ENCODE measurements at places on chromosomes 6 and 20.

- DNase-seq: no peak
Measured at GRCh38 chr20:32796981-32797451, 22.7 kb upstream of the MAPRE1 start.

DNA sequence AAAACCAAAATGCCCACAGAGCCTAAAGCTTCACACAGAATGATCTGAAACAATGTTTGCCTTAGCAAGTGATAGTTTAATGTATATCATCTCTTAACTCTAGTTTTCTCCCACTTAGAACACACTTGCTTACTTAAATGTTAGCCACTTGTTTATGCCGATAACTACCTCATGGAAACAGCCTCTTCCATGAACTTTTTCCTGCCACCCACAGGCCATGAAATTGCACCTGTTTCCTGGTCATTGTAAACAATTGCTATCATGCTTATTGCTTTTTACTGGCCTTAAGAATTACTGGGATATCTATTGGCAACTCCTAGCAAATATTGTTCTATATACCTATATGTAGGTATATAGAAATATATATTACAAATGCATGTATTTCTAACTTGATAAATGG lies 231.1 kb downstream of the HDGFL1 start:
- DNase-seq: no peak

GRCh38 chr6:53041356-53041755 lies 23.8 kb upstream of the FBXO9 start:
- DNase-seq: no peak

- DNase-seq: peak; percentile 22
Measured at GRCh38 chr20:25148181-25148981, 47.1 kb upstream of the ENTPD6 start.

DNA sequence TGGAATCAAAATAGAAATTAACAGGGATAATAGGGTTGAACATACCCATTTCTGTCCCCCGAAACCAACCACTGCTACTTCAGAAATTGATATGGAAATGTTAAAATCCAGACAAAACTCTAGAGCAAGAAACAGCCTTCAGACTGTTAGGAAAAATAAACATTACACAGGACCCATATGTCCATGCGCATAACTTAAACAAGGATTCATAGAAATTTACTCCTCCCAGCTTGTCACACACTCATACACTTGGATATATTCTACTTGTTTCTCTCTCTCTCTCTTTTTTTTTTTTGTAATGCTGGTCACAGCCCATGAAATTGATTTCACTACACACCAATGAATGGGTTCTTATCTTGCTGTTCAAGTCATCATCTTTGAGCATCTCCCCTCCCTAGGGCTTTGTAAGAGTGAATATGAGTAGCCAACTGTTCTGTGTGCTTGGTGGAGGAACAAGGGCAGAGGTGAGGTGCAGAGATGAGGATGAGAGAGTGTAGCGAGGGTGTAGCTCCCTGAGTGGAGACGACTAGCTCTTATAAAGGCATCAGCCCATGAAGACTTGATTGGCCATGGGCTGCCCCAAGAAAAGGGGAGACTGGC lies 61.8 kb upstream of the MLN start:
- DNase-seq: no peak

- DNase-seq: no peak
Measured at GRCh38 chr20:51204794-51205193, 181.9 kb upstream of the KCNG1 start.

GRCh38 chr6:147639279-147639678 lies 130.8 kb downstream of the SAMD5 start:
- no peak for DNase-seq

GRCh38 chr6:107550241-107550840 lies 60.4 kb downstream of the SOBP start:
- DNase-seq: no peak

DNA sequence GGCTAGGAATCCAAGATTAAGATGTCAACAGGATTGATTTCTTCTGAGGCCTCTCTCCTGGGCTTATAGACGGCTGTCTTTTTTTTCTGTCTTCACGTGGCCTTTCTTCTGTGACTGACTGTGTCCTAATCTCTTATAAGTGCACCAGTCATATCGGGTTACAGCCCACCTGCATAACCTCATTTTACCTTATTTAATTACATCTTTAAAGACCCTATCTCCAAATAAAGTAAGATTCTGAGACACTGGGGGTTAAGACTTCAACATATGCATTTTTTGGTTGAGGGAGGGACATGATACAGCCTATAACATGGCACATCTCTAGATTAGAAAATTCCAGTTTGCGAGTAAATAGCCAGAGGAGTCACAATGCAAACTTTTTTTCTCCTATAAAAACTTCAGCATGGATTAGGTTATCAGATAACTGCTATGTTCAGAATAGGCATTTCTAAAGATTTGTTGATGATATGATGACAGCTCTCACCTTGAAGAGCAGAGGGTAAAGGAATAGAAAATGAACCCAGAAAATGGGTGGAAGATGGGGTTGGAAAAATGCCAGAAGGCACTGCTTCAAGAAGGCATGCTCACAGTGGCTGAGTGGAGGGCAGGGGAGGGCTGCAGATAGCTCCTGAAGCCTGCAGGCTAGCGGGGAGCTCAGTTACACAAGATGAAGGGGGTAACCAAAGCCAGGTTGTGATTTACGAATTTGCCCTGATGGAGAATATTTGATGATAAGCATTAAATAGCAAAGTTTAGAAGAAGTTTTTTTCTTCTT lies 8.7 kb upstream of the PDE7B start:
- DNase-seq: no peak

DNA sequence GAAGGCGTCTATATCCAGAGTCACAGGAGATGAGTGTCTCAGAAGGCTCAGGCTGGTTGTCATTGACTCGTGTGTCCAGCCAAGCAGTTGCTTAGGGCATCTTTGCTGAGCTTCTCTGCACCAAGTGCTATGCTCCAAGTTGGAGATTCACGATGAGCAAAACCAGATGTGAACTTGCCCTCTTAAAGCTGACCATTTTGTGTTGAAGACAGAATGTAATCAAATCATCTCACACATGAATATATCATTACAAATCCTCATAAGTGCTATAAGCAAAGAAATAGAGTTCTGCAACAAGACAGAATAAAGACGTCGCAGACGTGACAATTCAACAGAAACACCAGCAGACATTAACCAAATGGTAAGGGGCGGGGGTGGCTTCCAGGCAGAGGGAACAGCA lies 103.9 kb downstream of the ALDH8A1 start:
- no peak for DNase-seq

DNA sequence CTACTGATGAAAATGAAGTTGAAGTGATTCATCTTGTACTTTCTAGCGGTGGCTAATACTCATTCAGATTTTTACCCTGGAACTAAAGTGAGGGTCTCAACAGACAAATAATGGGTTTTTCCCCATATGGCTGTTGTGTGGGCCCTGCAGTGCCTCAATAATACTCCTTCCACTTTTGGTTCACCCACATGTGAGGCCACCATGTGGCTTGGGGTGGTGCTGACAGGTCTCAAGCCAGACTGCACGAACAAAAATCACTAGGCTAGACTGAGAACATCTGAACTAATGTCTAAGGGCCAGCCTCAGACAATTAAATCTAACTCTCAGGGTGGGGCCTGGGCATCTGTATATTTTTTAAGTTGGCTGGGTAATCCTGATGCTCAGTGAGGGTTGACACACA lies 7.9 kb upstream of the COL12A1 start:
- DNase-seq: no peak

DNA sequence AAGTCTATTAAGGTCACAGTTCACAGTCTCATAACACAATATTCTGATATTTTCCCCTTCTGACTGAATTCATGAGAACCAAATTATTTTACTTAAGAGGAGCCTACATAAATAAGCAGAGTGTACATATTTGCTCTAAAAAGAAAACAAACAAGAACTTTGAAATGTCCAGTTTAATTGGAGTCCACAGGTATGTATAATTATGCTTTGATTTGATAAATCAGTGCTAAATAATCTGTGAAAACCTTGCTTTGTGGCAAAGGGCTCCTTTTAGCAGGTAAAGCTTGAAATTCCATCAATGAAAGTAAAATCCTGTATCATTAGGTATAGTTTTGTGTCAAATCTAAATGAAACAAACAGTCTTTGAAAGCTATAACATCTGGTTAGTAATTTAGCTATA lies 69.4 kb downstream of the ADGRB3 start:
- no peak for DNase-seq

DNA sequence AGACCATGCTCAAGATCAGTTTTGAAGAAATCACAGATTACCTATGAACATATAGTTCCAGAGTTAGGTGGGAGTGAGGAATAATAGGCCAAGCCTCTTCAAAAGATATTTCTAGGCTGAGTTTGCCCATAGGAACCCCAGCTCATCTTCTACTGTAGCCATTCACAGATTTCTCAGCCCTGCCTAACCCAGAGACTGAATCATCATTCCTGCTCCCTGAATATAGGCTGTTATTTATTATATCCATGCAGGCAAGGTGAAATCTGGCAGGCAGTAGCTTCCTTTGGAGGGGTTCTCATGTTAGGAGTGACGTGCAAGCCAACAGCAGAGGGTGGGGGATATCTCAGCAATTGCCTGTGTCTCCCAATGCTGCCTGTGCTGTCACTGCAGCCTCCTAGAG lies 25.6 kb upstream of the ADGRF4 start:
- no peak for DNase-seq

DNA sequence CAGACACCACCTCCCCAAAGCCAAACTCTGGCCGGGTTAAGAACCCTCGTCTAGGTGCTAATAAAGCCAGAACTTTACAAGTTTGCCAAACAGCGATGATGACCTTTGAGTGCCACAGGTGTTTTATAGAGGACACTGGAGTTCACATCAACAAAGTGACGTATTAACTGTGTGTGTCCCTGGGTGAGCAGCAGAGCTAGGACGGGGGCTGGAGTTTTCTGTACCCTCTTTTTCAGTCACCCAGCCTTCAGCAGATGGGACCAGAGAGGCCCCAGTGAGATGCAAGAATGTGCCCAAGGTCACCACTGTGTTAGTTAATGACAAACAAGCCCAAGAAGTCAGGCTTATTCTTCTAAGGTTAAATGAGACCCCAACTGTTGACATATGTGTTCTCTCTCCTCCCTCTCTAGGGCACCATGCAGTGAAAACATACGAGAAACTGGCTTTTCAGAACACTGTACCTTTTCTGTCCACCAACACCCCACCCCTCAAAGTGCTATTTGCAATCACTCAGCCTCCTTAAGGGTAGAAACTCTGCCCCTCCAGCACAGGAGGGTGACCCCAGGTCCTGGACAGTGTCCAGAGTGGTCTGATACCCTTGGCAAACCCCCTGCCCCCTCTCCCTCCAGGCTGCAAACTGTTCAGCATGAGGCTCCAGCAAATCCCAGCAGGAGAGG lies 5.2 kb downstream of the SDC4 start:
- no peak for DNase-seq

DNA sequence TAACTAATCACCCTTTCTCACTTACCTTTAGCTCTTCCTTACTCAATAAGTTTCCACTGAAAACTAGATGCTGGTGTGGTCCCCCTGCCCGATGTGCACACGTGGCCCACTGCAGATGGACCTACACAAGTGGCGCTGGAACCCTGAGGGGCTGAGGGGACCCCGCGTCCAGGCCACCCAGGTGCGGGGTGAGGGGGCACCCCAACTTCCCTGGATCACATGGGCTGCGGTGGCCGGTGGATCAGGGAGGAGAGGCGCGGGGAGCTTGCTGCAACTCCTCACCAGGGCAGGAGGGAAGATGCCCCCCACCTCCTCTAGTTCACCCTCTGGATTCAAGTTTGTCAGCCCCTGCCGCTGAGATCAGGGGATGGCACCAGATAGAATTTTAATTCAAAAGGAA lies 12.5 kb upstream of the HLA-DOA start:
- no peak for DNase-seq

DNA sequence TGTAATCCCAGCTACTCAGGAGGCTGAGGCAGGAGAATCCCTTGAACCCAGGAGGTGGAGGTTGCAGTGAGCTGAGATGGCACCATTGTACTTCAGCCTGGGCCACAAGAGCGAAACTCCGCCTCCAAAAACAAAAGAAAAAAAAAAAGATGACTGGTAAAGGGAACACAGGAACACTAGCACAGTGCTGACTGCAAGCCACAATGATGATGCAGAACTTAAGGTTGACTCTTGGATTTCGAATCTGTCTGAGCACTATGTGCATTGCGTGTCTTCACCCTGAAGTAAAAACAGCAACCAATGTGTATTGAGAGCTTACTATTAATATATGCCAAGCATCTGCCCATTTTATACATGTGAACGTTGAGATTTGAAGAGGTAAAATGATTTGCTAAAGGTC lies 27.6 kb upstream of the LIN28B start:
- DNase-seq: no peak

DNA sequence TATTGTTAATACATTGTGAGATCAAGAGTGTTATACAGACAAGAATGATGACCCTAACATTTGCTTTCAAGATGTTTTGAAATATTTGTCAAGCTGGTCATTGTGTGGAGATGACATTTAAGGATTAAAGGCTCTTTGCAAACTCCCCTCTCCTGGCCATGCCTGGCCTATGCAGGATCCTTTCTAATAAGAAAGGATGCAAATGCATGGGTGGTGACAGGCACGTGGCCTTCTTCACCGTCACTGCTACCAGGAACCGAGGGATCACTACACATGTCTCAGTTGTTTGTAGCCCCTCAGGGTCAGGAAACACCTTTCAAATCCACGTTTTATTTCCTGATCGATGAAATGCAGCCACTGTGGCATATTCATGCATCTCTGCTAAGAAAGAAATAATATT lies 419.7 kb downstream of the PRKN start:
- DNase-seq: no peak

GRCh38 chr6:7903673-7904072 lies 6.9 kb downstream of the TXNDC5 start:
- DNase-seq: no peak

DNA sequence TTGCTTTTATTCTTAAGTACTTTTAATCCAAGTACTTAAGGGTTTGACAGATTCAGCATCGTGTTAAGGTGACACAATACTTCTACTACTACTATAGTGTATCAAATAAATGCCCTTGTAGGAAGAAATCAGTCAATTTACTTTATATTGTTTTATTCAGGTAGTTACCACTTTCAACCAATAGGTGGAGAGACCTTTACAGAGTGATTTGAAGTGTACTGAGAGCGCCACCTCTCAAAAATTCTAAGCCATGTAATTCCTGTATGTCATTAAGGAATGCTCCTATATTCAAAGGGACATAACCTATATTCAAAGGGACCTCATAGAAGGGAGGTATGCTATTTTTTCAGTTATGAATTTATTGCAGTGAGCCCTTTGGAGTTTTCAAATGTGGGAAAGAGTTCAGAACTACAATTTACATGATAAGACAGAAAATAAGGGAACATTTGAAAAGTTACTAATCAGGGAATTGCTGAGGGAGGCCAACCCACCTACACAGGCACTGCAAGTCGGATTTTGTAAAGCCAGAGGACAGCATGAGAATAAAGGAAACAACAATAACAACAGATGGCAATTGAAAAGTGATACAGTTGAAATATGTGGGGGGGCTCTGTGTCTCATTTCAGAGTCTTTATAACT lies 955.6 kb downstream of the TBC1D32 start:
- DNase-seq: peak; percentile 76

- DNase-seq: no peak
Measured at GRCh38 chr6:150751296-150751695, 114.2 kb upstream of the MTHFD1L start.

Data from mesendoderm (in vitro differentiated cells).